Cortex of kidney (tissue), 1 donor: ENCODE measurements at places on chromosomes 3 and 15.

DNA sequence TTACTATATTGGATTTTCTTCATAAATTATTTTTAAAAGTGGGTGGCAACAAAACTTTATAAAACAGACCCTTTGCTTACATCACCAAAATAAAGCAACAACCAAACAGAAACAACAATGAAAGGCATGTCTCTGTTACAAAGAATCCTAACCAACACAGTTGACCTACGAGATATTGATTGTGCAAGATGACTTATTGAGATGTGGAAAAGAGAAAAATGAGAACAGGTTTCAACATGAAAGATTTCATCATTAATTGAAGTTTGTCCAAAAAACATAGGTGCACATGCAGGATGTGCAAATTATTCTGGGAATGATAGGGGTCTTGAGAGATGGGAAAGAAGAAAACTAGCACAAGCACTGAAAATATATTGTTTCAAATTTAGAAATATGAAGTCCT, 9.0 kb downstream of the GMNC start:
- no peak for DNase-seq

DNA sequence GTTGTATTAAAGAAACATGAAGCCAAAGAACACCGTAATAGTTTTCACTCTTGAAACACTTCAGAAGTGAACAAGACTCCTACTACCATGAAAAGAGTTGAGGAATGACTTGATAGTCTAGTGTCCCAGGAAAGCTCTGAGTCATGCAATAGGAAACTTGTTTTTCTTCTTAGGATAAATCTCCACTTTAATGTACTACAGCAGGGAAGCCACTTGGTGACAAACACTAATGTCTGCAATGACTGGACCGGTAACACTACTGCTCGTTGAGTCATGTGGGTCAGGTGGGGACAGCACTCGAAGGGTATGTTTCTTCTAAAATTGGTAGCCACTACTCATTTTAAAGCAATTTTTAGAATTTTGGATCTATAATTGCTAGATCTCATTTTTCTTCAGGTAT, 291.7 kb upstream of the CNTN3 start:
- no peak for DNase-seq

- DNase-seq, result no peak
Measured at GRCh38 chr3:13018043-13018451, 55.2 kb downstream of the IQSEC1 start.

DNA sequence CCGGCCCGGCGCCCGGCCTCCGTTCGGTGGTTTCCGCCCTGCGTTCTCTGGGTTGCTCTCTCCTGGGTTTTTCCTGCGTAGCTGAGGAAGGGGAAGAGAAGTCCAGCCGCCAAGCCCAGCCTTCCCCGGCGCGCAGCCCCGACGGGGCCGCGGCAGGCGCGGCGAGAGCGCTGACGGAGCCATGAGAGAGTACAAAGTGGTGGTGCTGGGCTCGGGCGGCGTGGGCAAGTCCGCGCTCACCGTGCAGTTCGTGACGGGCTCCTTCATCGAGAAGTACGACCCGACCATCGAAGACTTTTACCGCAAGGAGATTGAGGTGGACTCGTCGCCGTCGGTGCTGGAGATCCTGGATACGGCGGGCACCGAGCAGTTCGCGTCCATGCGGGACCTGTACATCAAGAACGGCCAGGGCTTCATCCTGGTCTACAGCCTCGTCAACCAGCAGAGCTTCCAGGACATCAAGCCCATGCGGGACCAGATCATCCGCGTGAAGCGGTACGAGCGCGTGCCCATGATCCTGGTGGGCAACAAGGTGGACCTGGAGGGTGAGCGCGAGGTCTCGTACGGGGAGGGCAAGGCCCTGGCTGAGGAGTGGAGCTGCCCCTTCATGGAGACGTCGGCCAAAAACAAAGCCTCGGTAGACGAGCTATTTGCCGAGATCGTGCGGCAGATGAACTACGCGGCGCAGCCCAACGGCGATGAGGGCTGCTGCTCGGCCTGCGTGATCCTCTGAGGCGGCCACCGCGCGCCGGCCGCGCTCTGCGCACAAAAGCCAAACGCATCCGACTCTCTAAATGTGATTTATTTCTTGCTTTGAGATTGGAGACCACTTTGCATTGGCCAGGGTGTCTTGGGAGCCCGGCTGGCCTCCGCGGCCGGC, 727 bp downstream of the RAP2B start:
- no peak for DNase-seq

GRCh38 chr3:13023235-13023970, 49.8 kb downstream of the IQSEC1 start:
- DNase-seq, result no peak

DNA sequence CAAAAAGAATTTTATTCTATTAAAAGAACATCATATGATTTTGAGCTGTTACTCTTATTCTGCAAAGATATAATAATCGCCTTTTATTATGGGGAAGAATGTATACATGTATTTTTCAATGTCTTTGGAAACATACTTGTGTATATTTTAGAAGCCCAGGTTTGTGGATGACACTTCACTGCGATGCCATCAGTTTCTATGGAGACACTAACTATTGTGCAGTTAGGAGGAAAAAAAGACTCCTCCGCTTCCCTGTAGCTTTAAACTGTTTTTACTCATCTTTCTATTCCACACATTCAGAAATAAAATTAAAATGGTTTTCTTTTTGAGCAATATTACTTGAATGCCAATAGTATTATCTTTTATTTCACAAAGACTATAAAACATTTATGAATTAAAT, 305.0 kb downstream of the NLGN1 start:
- no peak for DNase-seq

- no peak for DNase-seq
Measured at GRCh38 chr15:79844221-79844620, 52.6 kb downstream of the MTHFS start.

GRCh38 chr15:98003996-98004395, 43.5 kb downstream of the ARRDC4 start:
- DNase-seq, result no peak

DNA sequence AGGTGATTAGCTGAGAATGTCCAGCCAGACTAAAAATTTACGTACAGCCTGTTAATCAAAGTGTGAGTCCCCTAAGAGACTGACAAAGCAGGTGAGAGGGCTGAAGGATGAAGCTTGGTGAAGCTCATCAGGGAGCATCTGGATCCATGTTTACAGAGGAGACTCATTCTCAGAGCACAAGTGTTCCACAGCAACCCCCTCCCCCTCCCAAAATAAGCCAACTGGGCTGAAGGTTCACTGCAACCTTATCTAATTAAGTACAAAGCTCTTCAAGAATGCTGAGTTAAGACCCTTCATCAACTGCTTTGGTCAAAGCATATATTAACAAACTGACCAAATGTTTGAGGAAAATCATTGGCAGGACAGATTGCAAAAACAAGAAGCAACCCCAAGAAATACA, 262.6 kb upstream of the ZNF385D start:
- no peak for DNase-seq

- no peak for DNase-seq
Measured at GRCh38 chr3:31531452-31531991, 1.2 kb upstream of the STT3B start.

DNA sequence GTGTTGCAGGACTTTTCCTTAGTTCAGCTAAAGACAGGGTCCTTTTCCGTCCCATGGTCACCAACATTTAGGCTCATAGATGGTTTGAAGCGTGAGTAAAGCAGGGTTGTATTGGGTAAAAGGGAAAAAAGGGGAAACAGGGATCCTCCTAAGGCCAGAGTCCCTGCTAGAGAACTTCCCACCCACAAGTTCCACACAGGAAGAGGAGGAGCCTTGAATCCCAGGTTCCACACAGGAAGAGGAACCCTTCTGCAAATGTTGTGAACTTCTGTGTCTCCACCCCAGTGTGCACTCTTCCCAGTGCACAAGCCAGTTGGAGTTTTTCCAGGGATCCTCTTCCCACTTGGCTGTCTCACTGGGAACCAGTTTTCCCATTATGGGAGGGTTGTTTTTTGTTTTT, 27.6 kb upstream of the ATP8B4 start:
- DNase-seq, result no peak

DNA sequence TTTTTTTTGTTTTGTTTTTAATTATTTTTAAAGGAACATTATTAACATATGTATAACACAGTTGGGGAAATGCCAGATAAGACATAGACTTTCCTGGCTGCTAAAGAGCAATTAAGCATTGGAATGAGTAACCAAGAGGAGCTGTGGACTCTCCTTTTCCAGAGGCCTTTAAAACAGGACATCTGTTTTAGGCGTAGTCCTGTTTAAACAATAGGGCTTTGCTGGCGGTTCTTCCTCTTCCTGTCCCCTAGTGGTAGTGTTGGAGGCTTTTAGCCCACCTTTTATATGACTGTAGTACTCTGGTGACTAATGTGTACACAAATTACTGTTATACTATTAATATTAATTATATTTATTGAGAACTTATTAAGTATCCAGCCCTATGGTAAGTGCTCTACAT, 81.9 kb downstream of the PPARG start:
- no peak for DNase-seq

GRCh38 chr3:65886391-65886790, 152.3 kb downstream of the MAGI1 start:
- no peak for DNase-seq

DNA sequence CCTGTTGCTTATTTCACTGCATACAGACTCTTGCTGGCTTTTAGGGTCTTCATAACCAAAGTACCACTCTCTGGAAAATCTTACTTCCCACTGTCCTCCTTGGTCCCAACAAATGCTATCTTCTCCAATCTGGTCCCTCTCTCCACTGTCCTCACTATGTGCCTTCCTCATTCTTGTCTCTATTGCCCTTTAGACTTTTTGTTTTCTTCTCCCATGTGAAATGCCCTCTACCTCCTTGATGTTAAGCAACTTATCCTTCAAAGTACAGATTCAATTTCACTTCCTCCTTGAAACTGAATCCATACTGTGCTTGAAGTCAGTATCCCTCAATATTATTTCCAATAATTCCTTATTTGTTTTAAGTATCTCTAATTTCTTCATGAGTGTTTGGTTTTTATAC, 60.8 kb downstream of the CGGBP1 start:
- DNase-seq, result no peak

- no peak for DNase-seq
Measured at GRCh38 chr3:188956839-188957489, 214.8 kb upstream of the TPRG1 start.

DNA sequence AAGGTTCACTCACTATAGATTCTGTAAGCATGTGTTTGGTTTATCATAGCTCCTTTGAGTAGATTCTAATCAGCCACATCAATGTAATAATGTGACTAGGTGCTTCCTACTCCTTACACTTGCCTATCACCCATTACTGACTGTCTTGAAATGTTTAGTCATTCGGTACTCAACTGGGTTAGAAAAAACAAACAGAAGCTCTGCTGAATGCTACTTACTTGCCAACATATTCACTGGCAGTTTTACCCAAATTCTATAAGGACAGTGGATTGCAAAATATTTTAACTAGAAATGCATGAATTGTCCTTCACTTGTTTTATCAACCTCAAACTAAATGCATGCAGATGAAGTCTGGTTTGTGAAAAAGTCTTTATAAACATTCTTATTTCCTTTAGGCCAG, 352.1 kb upstream of the ALCAM start:
- no peak for DNase-seq

DNA sequence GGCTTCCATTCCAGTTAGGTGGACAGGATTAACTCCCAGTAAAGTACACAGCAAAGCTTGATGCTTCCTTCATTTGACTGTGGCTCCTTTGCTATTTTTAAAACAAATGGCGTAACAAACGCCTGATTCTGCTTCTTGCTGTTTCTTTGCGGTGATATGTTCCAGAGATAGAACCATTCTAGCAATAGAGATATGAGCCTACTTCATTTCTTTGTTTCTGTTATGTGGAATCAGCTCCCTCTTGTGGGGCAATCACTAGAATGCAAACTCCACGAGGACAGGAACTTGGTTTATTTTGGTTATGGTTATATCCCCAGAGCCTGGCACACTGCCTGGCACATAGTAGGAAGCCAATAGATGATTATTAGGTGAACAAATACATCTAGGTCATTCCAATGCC, 122.6 kb upstream of the SLC6A11 start:
- no peak for DNase-seq

GRCh38 chr15:50259276-50259675, 6.2 kb downstream of the HDC start:
- no peak for DNase-seq

DNA sequence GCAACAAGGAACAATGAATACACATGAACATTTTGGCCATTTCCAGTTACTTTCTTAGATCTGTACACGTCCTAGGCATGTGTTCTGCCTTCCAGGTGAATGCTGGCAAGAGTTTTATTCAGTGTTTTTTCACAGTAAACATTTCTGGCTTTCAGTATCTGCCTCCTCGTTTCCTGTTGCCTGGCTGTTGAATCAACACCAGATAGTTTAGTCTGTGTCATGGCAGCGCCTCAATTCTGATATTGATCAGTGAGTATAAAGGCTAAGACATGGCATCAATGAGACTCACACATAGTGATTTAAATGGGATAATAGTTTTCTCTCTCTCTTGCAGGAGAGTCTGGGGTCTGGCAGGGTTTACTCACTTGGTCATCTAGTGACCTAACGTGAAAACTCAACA, 266.9 kb upstream of the SLCO3A1 start:
- DNase-seq, result no peak

DNA sequence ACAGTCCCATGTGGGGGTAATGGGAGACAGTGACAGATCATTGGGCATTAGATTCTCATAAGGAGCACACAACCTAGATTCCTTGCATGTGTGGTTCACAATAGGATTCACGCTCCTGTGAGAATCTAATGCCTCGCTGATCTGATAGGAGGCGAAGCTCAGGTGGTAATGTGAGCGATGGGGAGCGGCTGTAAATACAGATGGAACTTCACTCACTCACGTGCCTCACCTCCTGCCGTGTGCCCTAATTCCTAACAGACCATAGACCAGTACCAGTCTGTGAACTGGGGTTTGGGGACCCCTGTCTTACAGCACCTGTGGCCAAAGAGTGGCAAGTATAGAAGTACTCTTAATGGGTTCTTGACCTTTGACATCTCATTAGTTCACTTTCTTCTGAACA, 554.7 kb downstream of the FOXP1 start:
- no peak for DNase-seq

DNA sequence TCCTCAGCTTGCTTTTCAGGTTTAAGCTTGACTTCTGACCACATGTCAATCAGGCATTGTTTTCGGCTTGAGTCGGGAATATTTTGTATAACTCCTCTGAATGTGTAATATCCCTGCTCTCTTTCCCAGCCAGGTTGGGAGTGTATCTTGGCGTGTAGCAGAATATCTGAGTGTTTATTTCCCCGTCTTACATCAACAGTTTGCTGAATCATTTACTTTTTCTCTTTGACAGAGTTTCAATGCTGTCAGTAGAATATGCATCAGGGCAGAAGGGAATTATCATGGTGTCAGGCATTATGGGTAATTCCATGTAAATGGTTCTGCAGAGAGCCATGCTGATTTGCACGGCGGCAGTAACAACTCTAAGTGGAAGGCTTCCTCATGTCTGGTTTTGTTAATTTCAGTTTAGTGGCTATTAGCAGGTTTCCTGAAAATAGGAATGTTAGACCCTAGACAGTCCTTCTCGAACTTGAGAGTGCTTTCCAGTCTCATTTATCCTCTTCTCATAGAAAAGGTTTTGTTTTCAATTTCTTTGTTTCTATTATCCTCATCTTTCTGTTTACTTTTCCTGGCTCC, 566.3 kb downstream of the AGBL1 start:
- no peak for DNase-seq
